ENCODE measurements at places on chromosomes 4 and X.

DNA sequence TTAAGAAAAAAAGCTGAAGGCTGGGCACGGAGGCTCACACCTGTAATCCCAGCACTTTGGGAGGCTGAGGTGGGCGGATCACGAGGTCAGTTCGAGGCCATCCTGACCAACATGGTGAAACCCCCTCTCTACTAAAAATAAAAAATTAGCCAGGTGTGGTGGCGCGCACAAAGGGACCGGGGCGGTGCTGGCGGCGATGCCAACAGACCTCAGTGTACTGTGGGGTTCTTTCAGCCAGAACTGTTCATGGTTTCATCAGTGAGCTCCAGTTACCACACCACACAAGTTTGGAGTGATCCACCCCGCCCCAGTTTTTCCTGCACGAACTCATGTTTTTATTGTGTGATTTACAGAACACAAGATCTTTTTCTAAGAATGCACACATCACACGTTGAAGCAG is 21.2 kb upstream of the IRAK1 start:
- no peak for DNase-seq

DNA sequence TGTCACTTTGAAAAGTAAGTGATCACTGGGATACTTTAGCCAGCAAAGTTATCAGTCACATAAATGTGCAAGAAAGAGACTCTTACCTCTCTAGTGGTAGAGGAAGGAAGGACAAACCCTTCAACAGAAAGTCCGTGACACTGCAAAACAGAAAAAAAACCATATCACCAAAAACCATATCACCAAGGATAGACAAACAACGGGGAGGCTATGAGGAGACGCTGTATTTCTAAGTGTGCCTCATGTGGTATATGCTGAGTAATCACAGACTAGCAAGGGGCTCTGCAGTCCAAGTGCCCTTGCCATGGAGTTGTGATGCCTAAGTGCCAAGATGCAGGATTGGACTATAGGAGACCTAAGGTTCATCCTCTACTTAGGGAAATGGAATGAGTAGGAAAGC is 11.5 kb upstream of the HDAC8 start:
- DNase-seq, result no peak

- DNase-seq, result no peak
These were observed 7.7 kb downstream of the ABCD1 start for GRCh38 chrX:153732401-153732800.

DNA sequence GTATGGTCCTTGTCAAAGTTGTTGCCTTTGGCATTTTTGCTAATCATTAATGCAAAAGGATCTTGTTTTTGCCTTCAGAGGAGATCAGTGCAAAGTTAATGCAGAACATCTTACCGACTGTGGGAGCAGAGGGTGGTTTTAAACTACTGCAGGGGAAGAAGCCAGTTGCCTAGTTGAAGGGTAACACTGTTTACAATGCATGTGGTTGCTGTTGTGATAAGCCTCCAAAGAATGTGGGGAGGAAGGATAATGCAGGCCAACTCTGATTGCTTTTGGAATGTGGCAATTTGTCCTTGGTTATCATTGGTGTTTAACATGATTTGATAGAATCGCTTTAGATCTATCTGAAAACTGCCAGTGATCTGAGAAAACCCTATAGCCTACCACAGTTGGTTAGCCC is 204.3 kb upstream of the TLL1 start:
- DNase-seq, result no peak

DNA sequence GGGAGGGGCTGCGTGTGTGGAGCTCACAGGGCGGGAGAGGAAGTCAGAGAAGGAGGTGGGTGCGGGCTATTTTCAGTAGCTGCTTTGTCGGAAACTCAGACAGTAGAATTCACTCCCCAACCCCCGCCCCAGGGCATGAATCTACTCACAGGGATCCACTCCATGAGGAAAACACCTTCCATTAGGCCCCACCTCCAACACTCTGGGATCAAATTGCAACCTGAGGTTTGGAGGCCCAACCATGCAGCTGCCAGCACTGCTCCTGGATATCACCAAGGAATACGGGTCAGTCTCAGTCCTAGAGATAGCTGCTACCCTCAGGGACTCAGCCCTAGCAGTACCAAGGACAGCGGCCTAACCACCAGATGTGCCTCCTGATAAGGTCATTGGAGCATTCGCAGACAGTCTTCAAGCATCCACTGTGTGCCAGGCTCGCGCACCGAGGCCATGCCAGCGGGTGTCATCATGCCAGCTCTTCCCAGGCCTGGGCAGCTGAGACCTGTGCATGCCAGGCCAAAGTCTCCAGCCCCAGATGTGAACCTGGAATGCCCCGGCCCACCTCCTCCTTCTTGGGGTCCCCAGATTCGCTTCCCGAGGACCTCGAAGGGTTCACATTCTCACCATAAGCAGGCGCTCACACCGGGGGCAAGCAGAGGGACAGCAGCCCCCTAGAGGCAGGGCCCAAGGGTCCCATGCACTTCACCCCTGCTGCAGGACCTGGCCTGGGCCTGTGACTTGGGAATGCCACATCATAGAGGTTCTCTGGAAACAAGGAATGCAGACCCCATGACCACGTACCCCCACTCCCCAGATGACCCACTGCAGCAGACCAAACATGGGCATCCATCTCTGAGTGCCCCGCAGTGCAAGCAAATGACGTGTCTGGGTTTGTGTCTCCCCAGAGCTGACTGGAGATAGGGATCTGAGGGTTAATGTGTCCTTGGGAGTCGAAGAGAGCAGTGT is 102.3 kb downstream of the ADRA2C start:
- DNase-seq, result no peak

DNA sequence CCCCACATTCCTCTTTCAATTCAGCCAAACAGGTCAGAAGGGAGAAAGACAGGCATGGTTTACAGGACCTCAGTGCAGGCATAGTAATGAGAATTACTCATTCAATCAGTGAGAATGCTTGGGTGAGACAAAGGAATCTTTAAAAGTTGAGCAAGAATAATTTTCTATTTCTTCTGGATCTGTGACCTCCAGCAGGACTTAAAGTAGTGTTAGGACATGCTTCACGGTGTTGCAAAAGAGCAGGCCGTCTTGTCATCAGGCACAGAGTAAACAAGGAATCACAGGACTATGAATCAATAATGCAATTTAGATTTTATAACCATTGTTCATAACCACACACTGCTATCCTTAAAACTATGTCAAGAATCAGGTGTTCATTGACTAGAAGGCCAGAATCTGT is 130.6 kb upstream of the GLRA2 start:
- no peak for DNase-seq

All from activated CD4-positive, CD25-positive, alpha-beta regulatory T cell (primary cell).